ENCODE measurements at places on chromosomes 3 and 15. TPM values are rescaled to one million over a fixed set of nuclear protein-coding genes. Genes with fewer than 3 reads are reported as not detected.

The GHSR gene
- not detected for total RNA-seq

The FANCD2OS gene
- total RNA-seq: not detected

The SAMD7 gene
- not detected for total RNA-seq

The CCDC39 gene
- total RNA-seq: not detected

The ARGFX gene
- total RNA-seq: not detected

The GNAT1 gene
- total RNA-seq: not detected

The KLHL40 gene
- not detected for total RNA-seq

The ARHGEF26 gene
- 19.0 TPM for total RNA-seq

The ITPKA gene
- 0.29 TPM for total RNA-seq

Measured in ureter (tissue), 1 donor.